ENCODE measurements at places on chromosomes 11 and 22.

DNA sequence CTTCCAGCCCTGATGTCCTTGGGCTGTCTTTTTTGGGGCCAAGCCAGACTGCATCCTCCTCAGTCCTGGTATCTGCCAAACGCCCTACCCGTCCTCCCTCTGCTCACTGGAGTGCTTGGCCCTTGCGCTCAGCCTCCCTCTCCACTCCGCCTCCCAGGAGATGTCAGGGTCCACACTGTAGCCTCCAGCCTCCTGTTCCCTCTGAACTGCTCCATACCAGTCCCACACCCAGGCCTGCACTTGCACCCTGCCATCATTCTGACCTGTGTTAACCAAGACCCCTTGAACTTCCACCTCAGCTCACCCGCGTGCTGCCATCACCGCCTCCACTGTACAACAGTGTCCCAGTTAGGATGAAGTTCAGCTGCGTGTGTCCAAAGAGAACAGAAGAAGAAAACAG is 6.3 kb upstream of the IL2RB start:
- no peak for DNase-seq

GRCh38 chr11:34652191-34652973 is 31.5 kb downstream of the EHF start:
- no peak for DNase-seq

- no peak for DNase-seq
Measured at GRCh38 chr11:62018981-62019664, 51.7 kb upstream of the FTH1 start.

GRCh38 chr22:35894937-35895708 is 133.5 kb downstream of the RBFOX2 start:
- no peak for DNase-seq
